Subcutaneous preadipocyte (primary cell): ENCODE measurements at places on chromosomes 1 and 21. TPM values are rescaled to one million over a fixed set of nuclear protein-coding genes. Genes with fewer than 3 reads are reported as not detected.

DCDC2B gene
- total RNA-seq, result not detected in 2 replicates

BRINP2 gene
- total RNA-seq, result under 0.01 TPM in 1 of 2 replicates, not detected in the other

SLAMF9 gene
- total RNA-seq, result not detected in 2 replicates

BRDT gene
- total RNA-seq, result not detected in 2 replicates

CD52 gene
- total RNA-seq, result 0.98 TPM in 1 of 2 replicates, not detected in the other

RBM15 gene
- 30.9 and 56.7 TPM in 2 replicates for total RNA-seq

KIF17 gene
- total RNA-seq, result 0.20 TPM in 1 of 2 replicates, not detected in the other

NOS1AP gene
- total RNA-seq, result not detected in 2 replicates

KCNJ6 gene
- total RNA-seq, result under 0.01 TPM in 1 of 2 replicates, not detected in the other

KRTAP13-3 gene
- not detected in 2 replicates for total RNA-seq
